Subcutaneous preadipocyte (primary cell): ENCODE measurements at places on chromosomes 6 and 20. TPM values are rescaled to one million over a fixed set of nuclear protein-coding genes. Genes with fewer than 3 reads are reported as not detected.

The PFDN6 gene
- 38.5 and 40.4 TPM in 2 replicates for total RNA-seq

The FAM217A gene
- not detected in 2 replicates for total RNA-seq

The LY6G6D gene
- total RNA-seq: not detected in 2 replicates

The ZFP64 gene
- total RNA-seq: 8.8 and 11.9 TPM in 2 replicates

The TCF15 gene
- not detected in 2 replicates for total RNA-seq

The MDFI gene
- total RNA-seq: not detected in 2 replicates

The VSX1 gene
- not detected in 2 replicates for total RNA-seq

The HCK gene
- not detected in 2 replicates for total RNA-seq

The RIMS1 gene
- not detected in 2 replicates for total RNA-seq

The C6orf141 gene
- total RNA-seq: 1.5 and 6.5 TPM in 2 replicates
